HT1080 (cell line): ENCODE measurements at places on chromosomes 7 and 10. TPM values are rescaled to one million over a fixed set of nuclear protein-coding genes. Genes with fewer than 3 reads are reported as not detected.
A peak's percentile ranks its signal among the peaks of the same experiment; 100 is the strongest.

GRCh38 chr7:120441850-120442249 lies 168.9 kb downstream of the KCND2 start:
- no peak for DNase-seq

DNA sequence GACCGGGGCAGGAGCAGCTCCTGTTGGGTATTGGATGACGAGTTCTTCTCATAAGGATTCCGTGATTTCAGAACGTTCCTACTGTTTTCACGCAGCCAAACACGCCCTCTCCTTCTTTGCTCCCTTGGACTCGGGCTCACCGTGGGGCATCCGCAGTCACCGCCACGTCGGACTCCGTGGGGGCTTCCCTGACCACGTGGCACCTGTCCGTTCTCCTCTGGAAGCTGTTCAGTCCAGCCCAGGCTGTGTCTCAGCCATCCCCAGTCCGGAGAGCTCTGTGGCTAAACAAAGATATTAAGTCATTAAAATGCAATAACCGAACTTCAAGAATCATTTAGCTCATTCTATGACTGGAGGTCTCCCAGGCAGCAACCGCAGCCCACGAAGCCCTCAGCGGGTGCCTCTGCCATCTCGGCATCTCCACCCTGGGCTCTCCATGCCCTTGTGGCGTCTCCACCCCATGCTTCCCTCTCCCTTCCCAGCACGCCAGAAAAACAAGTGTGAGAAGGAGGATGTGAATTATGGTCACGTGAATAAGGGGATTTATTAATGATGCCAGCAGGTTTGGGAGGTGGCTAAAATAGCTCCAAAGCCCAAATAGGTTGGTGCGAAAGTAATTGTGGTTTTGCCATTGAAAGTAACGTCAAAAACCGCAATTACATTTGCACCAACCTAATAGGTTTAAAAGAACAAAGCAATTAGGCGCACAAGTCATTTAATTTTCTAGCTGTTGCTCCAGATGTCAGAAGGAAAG lies 224.6 kb upstream of the PPP2R2D start:
- DNase-seq = no peak

DNA sequence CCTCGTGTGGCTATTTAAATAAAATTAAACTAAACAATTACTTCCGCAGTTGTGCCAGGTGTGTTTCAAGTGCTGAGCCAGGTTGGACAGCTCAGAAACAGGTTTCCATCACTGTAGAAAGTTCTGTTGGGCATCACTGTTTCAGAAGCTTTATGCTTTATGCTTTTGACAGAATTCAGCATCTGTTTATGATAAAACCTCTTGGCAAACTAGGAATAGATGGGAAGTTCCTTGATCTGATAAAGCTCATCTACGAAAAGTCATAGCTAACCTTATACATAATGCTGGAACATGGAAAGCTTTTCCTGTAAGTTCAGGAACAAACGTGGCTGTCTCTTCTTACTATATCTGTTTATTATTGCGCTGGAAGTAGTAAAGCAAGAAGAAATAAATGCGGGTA lies 143.4 kb downstream of the DOCK1 start:
- no peak for DNase-seq

DNA sequence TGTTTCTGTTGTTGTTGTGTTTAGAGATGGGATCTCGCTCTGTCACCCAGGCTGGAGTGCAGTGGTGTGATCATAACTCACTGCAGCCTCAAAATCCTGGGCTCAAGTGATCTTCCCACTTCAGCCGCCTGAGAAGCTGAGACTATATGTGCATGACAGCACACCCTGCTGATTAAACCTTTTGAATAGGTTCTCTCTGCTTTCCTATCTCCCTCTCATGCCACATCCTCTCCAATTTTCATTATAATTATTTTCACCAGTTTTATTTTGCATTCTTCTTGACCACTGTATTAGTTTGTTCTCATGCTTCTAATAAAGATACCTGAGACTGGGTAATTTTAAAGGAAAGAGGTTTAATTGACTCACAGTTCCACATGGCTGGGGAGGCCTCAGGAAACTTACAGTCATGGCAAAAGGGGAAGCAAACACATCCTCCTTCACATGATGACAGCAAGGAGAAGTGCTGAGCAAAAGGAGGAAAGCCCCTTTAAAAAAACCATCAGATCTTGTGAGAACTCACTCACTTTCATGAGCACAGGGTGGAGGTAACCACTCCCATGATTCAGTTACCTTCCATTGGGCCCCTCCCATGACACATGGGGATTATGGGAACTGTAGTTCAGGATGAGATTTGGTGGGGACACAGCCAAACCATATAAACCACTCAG lies 12.9 kb downstream of the AGK start:
- DNase-seq = no peak

DNA sequence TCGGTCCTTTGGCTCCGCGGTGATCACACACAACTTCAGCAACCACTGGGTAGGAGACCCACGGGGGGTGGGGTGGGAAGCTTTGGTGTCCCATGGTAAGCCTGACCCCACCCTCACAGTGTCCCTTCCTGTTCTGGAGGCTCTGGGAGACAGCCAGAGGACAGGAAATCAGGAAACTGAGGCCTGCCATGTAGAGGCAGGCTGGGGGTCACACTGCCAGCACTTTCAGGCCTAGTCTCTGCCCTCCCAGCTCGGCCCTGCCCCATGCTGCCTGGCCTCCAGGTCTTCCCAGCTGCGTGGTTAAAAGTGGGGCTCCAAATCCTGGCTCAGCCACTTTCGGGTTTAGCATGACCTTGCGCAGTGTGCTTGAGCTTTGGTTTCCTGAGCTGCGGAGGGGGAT lies 10.9 kb downstream of the AQP1 start:
- DNase-seq = no peak

DNA sequence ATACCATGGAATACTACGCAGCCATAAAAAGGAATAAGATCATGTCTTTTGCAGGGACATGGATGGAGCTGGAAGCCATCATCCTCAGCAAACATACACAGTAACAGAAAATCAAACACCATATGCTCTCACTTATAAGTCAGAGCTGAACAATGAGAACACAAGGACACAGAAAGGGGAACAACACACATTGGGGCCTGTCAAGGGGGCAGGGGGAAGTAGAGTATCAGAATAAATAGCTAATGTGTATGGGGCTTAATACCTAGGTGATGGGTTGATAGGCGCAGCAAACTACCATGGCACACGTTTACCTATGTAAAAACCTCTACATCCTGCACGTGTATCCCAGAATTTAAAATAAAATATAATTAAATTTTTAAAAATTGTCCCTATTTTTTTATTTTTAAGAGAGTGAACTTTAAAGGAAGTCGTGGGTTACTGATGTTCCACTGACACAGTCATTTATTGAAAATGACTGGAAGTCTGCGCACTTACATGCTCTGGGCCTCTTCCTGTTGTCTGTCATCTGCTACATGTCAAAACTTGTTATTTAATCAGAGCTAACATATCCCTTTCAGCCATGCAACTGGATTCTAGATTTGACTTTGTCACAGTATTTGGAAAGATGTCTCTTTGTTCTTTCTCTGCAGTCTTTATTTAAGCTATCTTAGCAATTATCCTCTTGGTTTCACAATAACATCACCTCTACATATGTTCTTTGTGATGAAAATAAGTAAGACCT lies 73.7 kb upstream of the ABCB5 start:
- DNase-seq = no peak

DNA sequence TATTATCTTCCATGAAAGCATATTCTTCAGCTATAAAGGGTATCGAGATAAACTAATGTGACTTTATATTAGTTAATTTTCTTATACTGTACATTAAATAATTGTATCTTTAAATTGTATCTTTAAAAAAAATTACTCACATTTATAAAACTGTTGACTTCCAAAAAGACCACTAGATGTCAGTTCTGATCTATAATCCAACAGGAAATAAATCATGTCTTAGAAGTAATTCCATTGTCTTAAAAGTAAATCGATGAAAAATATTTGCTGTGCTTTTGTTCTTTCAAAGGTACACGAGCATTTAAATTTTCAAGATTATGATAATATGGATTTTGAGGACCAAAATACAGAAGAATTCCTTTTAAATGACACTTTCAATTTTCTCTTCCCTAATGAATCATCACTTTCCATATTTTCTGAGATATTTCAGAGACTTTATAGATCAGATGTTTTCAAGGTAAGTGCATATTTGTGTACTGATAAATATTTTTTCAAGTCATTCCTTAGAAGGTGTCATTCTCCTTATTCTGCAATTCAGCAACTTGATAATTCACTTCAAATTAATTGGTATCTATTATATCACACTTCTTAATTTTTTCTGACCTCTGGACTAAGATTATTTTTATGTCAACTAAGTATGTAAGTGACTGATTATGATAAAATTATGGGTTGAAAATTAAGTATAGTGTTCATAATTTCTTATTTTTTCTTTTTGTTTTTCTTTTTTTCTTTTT lies 138.5 kb downstream of the CPED1 start:
- DNase-seq = peak; percentile 8

- DNase-seq = peak; percentile 98
These were observed 94.1 kb downstream of the PIP4K2A start for GRCh38 chr10:22620140-22620857.

DNA sequence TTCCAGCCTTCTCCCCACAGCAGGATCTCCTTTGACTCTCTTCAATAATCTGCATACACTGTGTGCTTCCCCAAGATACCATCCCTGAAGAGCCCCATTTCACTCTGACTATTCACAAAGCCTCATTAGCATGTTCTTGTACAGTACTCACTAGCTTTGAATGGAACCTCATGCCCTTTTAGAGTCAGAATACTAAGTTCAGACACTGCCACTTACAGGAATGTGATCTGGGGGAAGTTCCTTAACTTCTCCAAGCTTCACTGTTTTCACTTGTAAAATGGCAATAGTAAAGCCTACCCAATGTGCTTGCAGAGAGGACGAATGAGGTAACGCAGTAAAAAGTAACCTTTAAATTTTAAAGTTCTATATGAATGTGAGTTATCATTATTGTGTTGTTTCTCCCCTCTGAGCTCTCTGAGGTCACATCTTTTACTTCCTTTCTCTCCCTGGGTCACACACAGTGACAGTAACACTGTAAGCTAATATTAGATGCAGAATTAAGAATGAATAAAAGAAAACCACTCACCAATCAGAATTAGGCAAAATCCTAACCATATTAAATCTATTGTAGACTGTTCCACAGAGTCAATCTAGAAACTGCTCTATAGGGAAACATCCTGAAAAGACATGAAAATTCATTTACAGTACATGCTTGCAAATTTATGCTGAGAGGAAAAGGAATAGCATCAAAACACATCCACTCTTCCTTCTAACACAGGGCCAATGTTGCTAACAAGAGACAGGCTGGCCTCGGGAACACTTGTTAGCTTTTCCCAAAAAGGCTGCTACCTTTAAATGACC lies 64.2 kb upstream of the IL6 start:
- DNase-seq = no peak

DNA sequence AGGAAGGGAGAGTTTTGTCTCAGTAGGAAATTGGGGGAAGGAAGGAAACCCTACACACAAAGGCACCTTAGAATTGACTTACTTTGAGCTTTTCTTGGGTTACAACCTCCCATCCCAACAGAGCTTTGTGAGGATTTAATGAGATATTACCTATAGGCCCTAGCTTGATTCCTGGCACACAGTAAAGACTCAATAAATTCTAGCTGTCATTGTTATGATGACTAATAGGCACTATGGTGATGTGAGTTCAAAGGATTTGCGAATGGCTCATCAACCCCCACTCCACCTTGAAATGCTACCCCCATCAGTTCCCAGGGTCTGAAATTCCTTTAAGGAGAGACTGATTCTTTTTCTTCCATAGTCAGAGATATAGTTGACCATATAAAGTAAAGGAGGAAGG lies 67.9 kb upstream of the SMNDC1 start:
- DNase-seq = peak; percentile 83

DNA sequence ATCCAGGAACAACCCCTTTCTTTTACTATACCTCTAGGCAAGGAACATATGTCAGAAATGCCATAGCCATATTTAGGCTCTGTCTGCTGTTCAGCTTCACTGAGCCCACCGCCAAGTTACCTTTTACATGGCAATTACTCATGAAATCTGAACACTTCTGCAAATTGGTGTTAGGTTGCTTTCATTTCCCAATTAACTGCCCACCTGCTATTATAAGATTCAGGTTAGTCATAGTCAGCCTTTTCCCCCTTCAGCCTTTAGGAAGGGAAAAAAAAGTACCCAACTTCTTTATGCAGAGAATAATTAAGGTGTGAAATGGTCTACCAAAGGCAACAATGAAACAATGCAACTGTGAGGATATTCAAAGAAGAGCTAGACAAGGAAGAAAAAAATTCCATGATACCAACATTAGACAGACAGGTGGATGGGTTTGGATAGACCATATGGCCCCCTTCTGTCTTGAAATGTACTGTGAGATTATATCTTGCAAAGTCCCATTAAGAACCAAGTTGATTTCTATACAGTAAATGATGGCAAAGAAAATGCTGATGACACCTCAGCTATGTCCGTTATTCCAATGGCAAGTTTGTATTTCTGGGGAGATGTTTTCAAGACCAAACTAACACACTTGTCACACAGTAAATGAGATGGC lies 442.1 kb upstream of the NRP1 start:
- DNase-seq = no peak

GRCh38 chr7:117839507-117839906 lies 33.7 kb downstream of the CTTNBP2 start:
- DNase-seq = no peak

DNA sequence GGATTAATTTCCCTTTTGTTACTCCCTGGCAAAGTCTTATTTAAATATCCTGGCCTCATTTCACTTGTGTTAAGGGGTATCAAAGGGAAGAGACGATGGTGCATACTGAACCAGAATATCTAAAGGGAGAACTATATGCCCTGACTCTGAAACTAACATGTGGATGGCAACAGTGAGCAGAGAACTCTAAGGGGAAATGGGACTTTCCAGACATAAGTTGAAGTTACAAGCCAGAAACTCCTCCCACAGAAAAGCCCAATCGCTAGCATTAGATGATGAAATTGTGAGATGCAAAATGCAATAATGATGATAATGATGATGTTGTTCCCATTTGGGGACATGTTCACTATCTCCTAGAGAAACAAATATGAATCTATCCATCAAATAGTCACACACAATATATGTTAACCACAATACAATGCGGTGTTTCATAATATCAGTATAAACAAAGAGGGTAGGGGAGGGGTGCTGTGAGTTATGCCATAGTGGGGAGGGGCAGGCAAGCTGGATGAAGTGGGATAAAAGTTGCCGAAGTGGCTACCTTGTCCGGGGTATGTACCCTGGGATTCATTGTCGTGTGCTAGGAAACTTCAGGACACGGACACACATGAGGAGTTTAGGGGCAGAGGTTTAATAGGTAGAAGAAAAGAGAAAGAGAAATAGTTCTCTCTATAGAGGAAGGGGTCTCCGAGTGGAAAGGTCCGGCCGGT lies 37.1 kb downstream of the TMEM229A start:
- DNase-seq = no peak

GRCh38 chr7:98319176-98319575 lies 37.7 kb downstream of the BRI3 start:
- no peak for DNase-seq

- DNase-seq = no peak
These were observed 65.3 kb upstream of the WAC start for GRCh38 chr10:28467615-28468014.

Gene GNG11
- 17.6 and 22.9 TPM in 2 replicates for total RNA-seq

Gene NCF1
- total RNA-seq = not detected in 2 replicates

Gene ZNF679
- not detected in 2 replicates for total RNA-seq

Gene TBATA
- total RNA-seq = not detected in 2 replicates

Gene HOGA1
- total RNA-seq = 0.53 TPM in 1 of 2 replicates, not detected in the other

Gene CELF2
- 9.7 and 9.8 TPM in 2 replicates for total RNA-seq

Gene OPALIN
- not detected in 2 replicates for total RNA-seq

Gene STAG3
- total RNA-seq = 0.10 and 0.23 TPM in 2 replicates

Gene ANKRD30A
- total RNA-seq = not detected in 2 replicates

Gene DENND11
- total RNA-seq = 12.5 and 15.7 TPM in 2 replicates

Gene VSTM4
- total RNA-seq = 2.2 and 2.7 TPM in 2 replicates
